ENCODE measurements at places on chromosomes 13 and 19. TPM values are rescaled to one million over a fixed set of nuclear protein-coding genes. Genes with fewer than 3 reads are reported as not detected.

- no peak overlapping the region for H3K4me3 ChIP-seq
- H3K4me1 ChIP-seq: no peaks in the 10 kb centered on the region
- no peak for DNase-seq
- no peak overlapping the region for H3K27ac ChIP-seq
Measured at GRCh38 chr13:30810261-30810701, 74.9 kb downstream of the ALOX5AP start.

Gene FFAR2
- not detected for total RNA-seq

GRCh38 chr13:33953781-33954180 lies 135.8 kb downstream of the RFC3 start:
- H3K27ac ChIP-seq: no peak overlapping the region
- DNase-seq: no peak
- no peaks in the 10 kb centered on the region for H3K27me3 ChIP-seq
- no peak overlapping the region for H3K4me3 ChIP-seq
- peaks cover 4% of the 10 kb centered on the region for H3K4me1 ChIP-seq

Gene PRR20E
- total RNA-seq: not detected

Gene CEACAM4
- not detected for total RNA-seq

DNA sequence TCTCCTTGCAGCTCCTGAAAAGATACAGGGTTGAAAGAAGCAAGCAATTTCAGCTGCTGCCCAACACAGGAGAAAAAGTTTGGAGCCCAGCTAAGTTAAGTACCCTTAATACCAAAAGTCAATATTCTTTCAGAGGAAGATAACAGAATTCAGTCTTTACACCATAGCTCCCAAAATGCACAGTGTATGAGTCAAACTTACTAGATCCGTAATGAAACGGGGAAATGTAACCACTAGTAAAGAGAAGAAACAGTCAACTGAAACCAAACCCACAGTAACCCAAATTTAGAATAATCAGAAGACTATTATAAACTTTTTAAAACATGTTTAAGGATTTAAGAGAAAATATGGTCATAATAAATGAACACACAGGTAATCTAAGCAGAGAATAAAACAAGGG lies 45.2 kb downstream of the SUCLA2 start:
- H3K36me3 ChIP-seq: peaks cover 7% of the 10 kb centered on the region
- no peak overlapping the region for H3K4me3 ChIP-seq
- DNase-seq: no peak
- H3K4me1 ChIP-seq: no peaks in the 10 kb centered on the region
- H3K27me3 ChIP-seq: no peaks in the 10 kb centered on the region
- no peak overlapping the region for H3K27ac ChIP-seq

Gene THSD1
- 0.11 TPM for total RNA-seq

Gene LHB
- not detected for total RNA-seq

DNA sequence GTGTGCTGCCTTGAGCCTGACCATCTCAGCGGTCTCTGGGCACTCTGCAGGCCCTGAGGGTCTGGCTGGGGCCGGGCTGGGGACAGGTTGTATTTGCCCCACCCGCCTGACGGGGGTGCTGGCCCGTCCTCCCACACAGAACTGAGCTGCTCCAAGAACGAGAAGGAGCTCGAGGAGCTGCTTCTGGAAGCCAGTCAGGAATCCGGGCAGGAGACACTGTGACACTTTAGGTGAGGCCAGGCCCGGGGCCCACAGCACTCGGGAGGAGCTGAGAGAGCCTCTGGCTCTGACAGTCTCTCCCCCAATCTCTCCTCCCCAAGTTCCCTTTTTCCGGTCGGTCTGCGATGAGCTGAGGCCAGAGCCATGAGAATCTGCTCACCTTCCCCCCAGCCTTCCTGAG lies 14.5 kb downstream of the NKPD1 start:
- no peak for DNase-seq
- H3K4me1 ChIP-seq: no peaks in the 10 kb centered on the region
- no peak overlapping the region for H3K27ac ChIP-seq
- peaks cover 2% of the 10 kb centered on the region for H3K36me3 ChIP-seq
- H3K4me3 ChIP-seq: no peak overlapping the region

DNA sequence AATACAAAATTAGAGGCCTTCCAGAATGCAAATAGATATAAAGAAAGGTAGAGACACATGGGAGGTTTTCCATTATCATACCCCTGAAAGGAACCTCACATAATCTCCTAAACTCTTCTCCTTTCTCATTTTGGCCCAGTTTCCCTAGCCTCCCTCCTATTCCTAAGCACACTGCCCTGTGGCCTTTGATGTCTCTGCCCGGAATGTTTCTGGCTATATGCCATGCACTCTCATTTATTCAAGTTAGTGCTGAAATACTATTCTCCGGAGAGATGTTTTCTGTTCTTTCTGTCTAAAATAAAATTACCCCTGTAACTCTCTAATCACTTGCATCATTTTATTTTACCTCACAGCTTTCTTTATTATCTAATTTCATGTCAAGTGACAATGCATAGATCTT lies 1287.7 kb downstream of the SLITRK5 start:
- no peak overlapping the region for H3K27ac ChIP-seq
- DNase-seq: no peak
- H3K36me3 ChIP-seq: no peaks in the 10 kb centered on the region
- H3K4me3 ChIP-seq: no peak overlapping the region
- H3K4me1 ChIP-seq: no peaks in the 10 kb centered on the region
- H3K27me3 ChIP-seq: no peaks in the 10 kb centered on the region

- H3K36me3 ChIP-seq: peaks cover 2% of the 10 kb centered on the region
- H3K27ac ChIP-seq: peak overlapping the region; percentile 98
- peaks cover 16% of the 10 kb centered on the region for H3K4me1 ChIP-seq
- no peaks in the 10 kb centered on the region for H3K27me3 ChIP-seq
Measured at GRCh38 chr19:13153569-13154240, 3.5 kb downstream of the IER2 start.

DNA sequence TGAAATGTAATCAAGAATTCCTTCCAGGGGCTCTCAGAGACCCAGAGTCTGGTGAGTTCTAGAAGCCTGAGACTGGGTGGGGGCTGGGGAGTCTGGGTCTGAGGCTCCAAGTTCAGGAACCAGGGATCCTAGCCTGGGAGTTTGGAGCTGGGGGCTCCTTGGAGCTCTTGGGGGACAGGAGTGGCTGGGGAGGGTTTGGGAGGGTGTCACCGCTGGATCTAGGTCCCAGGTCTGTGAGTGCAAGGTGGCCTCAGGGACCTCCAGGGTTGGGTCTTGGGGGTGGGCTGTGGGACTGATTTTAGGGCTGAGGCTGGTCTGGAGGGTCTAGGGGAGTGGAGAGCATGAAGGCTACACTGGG lies 1.1 kb downstream of the SYCN start:
- no peak overlapping the region for H3K4me3 ChIP-seq
- H3K27ac ChIP-seq: no peak overlapping the region
- H3K27me3 ChIP-seq: no peaks in the 10 kb centered on the region
- H3K36me3 ChIP-seq: no peaks in the 10 kb centered on the region
